ENCODE measurements at places on chromosomes 16 and 17.

DNA sequence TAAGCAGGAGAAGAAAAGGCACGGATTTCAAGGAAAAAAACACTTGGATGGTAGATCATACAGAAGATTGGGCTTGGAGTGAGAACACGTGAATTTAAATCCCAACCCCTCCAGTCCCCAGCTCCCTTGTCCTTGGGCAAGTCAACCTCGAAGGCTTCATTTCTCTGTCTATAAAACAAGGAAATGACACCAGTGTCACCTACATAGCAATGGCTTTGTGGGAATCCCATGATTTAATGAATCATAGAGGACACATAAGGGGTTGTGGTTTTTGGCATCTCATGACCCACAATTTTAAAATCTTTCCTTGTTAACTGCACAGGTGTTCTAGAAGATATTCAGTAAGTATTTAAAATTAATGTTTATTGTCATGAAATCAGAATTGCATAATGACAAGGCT, 8.2 kb upstream of the CCL2 start:
- no peak for DNase-seq

GRCh38 chr16:11342021-11342855, 3.0 kb upstream of the RMI2 start:
- no peak for DNase-seq

DNA sequence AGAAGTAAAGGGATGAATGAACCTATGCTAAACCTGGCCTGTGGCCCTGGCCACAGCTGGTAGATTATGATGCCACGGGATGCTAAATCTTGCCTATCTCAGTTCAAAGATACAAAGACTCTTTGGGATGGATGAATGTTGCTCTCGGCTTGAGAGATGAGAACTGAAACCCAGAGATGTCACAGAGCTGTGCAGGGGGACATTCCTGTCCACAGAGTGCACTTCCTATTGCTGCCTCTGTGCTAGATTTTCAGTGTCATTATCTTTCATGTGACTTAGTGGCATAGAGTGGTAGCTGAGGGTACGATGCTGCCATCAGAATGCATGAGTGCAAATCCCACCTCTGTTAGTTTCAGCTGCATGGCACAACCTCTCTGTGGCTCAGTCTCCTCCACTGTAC, 2.3 kb upstream of the MT1M start:
- DNase-seq = no peak

DNA sequence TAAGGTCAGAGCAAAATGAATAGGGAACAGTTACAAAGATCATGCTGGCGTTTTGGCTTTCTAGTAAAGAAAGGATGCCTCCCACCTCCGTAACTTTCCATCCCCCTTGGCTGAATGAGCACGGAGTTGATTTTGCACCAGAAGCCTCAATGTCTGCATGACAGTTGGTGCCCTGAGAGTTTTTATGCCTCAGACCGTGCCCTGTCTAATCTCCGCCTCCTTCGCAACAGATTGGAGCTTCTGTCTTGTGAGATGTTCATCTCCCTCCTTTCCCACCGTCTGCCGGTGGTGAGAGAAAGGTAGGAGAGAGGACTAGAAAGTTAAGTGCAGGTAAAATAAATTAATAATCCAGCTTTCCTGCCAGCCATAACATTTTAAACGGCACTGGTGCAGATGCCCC, 1.9 kb downstream of the HS3ST4 start:
- DNase-seq = no peak

- no peak for DNase-seq
These were observed 2.3 kb downstream of the C17orf58 start for GRCh38 chr17:67993998-67994361.

GRCh38 chr17:34598161-34598776, 18.9 kb downstream of the TMEM132E start:
- DNase-seq = no peak

Measured in AG09309 (cell line).